ENCODE measurements at places on chromosomes 2 and 18.

GRCh38 chr2:239290618-239291474 is 110.0 kb downstream of the HDAC4 start:
- peak; percentile 51 for DNase-seq

- peak; percentile 18 for DNase-seq
Observed at GRCh38 chr2:238061315-238062202, 758 bp downstream of the SCLY start.

DNA sequence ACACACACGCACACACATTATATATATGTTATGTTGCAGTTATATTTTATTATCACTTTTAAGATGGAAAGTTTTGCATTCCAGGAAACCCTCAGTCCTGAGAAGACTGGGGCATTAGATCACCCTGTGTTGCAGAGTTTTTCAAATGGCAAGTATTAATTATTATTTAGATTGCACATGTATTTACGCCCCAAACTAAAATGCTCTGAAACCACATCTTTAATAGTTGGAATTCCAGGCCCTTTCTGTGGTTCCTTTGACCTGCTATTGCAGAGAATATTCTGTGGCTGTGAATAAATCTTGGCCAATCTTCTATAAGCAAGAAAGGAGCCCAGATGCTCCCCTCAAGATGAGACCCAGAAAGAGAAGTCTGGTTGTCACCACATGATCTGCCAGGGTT is 427.0 kb upstream of the TNP1 start:
- no peak for DNase-seq

- no peak for DNase-seq
Observed at GRCh38 chr2:58449286-58450010, 208.3 kb upstream of the FANCL start.

All from dorsolateral prefrontal cortex (tissue), 122 donors.